ENCODE measurements at places on chromosomes 3 and 15.

GRCh38 chr3:58754074-58754473 is 87.5 kb upstream of the FAM3D start:
- no peak for DNase-seq

DNA sequence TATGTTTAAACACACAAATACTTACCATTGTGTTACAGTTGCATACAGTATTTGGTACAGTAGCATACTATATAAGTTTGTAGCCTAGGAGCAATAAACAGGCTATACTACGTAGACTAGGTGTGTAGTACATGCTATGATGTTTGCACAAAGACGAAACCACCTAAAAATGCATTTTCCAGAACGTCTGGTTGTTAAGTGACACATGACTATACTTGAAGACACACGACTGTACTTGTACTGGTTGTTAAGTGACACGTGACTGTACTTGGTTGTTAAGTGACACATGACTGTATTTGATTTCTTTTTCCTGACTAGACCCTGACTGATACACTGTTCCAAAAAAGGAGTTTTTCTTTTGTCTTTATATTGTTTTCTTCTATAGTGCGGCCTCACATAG is 34.1 kb downstream of the RAB8B start:
- DNase-seq: no peak

DNA sequence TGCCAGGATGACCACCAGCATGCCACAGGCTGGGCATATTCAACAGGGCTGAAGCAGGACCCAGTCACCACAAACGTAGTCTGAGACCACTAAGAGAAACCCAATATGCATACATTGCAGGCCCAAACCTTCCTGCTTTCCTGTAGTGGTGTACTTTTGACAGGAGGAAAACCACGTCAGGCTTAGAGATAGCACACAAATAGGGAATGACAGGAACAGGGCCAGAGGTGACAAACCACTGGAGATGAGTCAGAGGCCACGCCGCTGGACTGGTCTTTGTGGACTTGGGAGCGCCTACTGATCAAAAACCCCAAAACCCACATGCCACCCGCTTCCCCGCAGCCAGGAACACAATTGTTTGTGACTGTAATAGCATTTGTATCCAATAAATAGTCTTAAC is 3.6 kb upstream of the EFCAB12 start:
- no peak for DNase-seq

DNA sequence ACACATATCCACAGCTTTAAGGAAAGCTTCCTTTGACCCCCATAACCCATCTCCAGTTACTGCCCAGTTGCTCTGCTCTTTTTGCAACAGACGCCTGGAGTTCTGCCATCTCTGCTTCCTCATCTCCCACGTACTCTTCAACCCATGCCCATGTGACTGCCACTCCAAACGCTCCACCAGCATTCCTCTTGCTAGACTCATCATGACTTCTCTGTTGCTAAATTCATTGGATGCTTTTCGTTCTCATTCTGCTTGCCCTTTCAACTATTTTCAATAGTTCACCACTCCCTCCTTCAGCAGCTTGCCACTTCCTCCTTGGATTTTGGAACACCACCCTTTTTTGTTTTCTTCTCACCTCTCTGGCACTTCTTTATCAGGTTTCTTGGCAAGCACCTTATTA is 2.7 kb upstream of the KNSTRN start:
- DNase-seq: no peak

DNA sequence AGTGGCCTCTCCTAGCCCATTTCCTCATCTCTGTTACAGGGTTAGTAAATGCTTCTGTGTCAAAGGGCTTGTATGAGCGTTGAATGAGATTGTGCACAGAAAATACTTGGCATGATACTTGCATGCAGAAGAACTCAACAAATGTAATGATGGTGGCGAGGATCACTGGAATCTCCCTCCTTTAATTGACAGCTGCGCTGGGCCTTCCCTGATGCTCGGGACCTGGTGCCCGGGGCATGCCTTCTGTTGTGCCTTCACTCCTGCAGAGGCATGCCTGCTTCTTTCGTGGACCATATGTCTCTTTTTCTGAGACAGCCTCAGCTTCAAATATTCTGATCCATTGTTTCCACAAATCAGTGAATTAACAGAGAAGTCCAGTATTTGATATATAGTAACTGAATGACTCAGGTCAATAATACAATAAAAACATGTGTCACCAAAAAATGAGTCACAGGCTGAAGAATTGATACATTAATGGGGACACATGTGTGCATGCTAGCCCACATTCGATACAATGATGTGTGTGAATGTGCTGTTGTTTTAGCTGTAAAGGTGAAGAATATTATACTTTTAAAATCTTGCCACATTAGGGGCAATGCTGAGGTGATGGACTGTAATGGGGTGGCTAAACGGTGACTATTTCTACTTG is 243.3 kb upstream of the TBL1XR1 start:
- no peak for DNase-seq

GRCh38 chr3:182597621-182598041 is 195.7 kb upstream of the ATP11B start:
- DNase-seq: no peak

DNA sequence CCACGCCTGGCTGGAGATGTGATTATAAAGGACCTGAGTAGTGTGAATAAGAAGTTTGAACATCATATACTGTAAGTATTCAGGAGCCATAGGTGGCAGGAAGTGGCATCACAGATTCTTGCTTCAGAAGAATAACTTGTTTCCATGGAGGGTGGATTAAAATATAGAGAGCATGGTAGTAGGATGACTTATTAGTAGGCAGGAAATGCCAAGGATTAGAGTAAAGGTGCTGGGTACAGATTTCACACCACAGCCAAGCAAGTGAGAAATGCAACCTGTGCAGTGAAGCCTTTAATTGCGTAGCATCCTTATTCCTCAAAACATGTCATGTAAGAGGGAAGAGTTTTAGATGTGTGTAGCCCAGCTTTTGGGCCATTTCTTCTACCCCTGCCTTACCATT is 30.8 kb downstream of the IFT122 start:
- DNase-seq: no peak

- DNase-seq: no peak
Observed at GRCh38 chr3:102354818-102355515, 79.8 kb upstream of the ZPLD1 start.

DNA sequence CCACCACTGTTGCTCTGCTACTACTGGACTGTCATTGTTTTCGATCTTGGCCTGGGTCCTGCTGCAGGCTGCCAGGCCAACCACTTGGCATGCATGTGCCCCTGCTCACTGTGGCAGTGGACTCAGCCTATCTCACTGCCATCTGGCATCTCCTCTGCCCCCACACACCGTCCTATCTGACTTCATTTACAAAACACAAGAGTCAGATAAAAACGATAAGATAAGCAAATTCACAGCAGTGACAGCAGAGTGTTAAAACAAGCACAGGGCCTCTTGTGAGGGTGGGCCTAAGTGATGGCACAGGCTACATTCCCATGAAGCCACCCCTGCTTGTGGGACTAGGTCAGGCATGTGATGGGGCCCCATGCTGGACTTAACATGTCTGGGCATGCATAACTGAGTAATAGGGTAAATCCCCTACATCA is 68.1 kb downstream of the CRYGS start:
- DNase-seq: no peak

GRCh38 chr3:8460815-8461456 is 40.7 kb upstream of the LMCD1 start:
- no peak for DNase-seq

DNA sequence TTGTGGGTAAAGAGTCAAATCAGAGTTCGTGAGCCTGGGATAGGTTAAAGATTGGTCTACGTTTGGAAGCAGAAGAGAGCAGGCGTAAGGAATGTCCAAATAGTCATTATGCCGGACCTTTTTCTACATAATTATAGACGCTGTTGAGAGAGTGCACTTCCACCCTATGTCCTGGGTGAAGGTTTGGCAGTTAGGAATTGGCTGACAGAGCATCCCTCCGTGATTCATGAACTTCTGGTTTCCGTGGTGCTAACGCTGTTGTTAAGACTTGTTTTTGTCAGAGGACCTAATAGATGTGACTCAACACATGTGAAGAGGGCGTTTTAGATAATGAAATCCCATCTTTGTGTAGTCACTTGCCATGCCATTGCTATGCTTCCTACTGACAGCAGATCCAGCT is 1.1 kb downstream of the EAF1 start:
- no peak for DNase-seq

DNA sequence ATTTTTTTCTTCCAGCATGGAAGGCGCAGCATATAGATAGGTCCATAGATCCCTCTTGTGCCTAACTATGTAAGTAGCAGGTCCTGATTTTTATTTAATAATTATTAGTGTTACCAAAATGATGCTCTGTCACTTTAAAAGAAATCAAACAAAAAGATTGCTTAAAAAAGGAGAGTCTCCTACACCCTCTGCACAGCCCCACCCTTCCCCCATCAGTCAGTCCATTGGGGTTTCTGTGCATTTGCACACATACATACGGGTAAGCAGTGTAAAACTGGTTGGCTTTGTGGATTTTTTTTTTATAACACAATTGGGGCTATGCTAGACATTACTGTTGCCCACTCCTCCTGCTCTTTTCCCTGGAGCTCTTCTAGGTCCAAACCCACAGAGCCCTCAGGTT is 7.0 kb upstream of the RPP14 start:
- DNase-seq: no peak

Data from H1 (cell line).